ENCODE measurements at places on chromosomes 5 and 9. TPM values are rescaled to one million over a fixed set of nuclear protein-coding genes. Genes with fewer than 3 reads are reported as not detected.

DNA sequence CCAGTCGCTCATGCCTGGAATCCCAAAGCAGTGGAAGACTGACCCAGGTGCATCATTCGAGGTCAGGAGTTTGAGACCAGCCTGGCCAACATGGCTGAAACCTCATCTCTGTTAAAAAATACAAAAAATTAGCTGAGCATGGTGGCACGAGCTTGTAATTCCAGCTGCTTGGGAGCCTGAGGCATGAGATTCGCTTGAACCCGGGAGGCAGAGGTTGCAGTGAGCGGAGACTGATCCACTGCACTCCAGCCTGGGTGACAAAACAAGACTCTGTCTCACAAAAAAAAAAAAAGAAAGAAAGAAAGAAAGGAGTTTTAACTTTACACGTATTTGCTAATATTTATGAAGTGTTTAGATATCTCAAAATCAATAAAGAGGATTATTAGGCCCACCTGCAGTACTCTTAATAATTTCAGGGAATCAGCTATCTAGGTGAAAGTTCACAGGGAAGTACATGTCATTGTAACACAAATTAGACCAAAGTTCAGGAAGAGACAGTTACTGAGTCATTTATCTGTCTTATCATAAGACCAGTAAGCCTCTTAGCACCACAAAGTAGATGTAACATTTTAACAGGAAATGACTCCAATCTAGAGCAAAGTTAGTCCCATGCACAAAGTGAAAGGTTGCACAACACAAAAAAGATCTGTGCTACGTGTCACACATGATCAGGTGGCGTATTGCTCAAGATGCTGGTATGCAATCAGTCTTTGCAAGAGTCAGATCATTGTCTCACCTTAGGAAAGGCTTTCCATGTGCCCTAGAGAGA is 34.1 kb upstream of the PLIN2 start:
- peak; percentile 93 for DNase-seq

DNA sequence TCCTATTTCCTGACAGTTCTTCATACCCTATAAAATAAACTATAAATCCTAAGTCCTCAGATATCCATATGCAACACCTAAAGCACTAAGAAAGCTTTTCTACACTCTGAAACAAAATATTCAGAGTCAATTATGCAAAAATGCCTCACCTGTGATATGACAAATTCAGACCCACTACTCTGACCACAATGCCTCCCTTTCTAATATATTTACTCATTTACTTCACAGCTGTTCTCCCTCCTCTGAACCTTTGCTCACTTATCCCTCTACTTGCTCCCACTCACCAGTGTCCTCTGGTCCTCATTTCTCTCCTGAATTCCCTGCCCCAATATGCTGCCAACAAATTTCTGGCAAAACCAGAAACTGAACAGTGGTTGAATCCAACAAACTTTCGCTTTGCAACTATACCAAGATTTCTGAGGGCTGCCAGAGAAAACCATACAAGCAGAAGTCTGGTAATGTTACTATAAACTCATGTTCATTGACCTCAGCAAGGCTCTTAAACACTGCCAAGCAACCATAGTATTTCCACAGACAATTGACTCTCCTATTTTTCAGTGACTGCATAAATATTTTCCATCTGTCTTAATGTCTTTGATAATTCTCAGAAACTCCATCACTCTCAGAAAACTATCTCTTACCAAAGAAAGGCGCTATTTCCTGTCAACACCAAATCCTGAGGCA is 7.1 kb downstream of the CCNH start:
- no peak for DNase-seq

GRCh38 chr9:90007516-90008440 is 403.0 kb downstream of the GADD45G start:
- no peak for DNase-seq

GRCh38 chr5:139954022-139954421 is 89.1 kb downstream of the NRG2 start:
- DNase-seq: no peak

GRCh38 chr9:36346569-36346968 is 53.5 kb downstream of the RNF38 start:
- no peak for DNase-seq

GRCh38 chr5:139138809-139139208 is 59.4 kb downstream of the SIL1 start:
- no peak for DNase-seq

GRCh38 chr9:79408617-79409016 is 163.1 kb upstream of the TLE4 start:
- no peak for DNase-seq

- DNase-seq: peak; percentile 50
Observed at GRCh38 chr5:7886849-7887475, 18.0 kb downstream of the MTRR start.

DNA sequence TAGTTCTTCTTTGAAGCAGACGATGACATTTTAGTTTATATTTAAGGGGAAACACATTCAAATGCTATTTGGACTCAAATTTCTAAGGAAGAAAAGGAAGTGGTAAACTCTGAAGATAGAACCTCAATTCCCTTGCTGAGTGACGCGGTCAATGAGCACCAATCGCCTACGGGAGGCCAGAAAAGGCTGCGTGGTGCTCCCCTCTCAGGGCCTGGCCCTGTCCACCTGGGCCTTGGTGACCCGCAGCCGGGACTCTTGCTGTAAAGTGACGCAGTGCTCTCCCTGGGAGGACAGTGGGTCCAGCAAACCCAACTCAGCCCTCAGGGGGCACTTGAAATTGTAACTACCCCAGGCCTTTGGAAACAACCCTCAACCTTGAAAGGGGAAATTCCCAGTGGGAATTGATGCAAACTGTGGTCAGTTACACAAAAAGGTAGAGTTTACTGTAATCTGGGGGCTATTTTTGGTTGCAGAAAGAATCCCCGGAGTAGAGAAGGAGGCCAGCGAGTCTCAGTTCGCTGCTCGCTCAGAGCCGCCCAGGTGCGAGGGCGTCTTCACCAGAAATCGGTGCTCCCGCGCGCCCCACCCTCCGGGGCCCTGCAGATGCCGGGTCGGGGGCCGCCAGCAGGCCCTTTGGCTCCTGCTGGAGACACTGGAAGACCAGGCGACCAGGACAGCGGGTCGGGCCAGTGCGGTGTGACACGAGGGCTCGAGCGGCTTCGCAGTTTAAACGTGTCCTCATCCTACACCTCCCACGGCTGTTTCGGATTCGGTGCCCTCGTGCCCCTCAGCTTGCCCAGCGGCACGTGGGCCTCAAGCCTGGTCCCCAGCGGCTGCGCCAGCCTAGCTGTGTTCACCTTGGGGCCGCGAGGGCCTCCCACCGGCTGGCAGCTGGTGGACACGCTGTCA is 1.4 kb upstream of the ANKRD33B start:
- no peak for DNase-seq

- DNase-seq: no peak
Observed at GRCh38 chr5:180817893-180818674, 15.5 kb upstream of the MGAT1 start.

DNA sequence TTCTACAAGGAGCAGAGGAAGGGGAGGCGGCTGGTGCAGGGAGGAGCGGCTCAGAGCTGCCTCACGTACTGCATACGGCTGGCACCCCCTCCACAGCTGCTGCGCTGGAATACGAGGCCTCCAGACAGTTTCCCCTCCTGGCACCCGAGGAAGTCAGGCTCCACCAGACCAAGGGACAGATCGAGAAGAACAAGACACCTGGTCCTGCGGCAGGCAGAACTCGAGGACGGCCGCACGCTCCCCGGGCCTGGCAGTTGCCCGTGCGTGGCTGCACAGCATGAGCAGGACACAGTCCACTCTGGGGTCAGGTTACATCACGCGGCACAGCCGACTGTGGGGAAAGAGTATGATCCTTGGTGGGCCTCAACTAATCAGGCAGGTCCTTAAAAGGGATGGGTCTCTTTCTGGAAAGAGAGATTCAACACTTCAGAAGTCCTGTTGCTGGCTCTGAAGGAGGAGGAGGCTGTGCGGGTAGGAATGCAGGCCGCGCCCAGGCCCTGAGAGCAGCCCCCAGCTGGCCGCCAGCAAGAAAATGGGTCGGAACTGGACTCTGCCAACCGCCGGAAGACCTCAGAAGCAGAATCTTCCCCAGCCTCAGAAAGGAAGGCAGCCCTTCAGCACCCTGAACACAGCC is 11.6 kb downstream of the UBAC1 start:
- no peak for DNase-seq

DNA sequence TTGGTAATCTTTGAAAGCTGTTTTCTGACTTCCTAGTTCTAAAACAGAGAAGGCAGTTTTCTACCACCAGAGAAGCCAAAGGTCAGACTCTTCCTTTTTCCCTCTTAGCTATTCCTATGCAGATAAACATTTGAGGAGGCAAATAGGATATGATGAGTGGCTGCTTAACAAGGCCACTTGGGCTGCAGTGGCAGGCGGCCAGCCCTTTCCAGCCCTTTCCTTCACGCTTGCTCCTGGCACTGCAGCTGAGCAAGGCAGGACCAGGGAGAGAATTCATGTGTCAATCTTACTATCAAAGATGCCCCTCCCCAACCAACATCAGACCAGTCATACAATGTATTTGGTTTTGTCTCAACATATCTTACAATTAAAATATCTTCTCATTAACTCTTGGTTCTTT is 36.8 kb upstream of the RNF38 start:
- DNase-seq: no peak

GRCh38 chr5:180214870-180215770 is 6.1 kb upstream of the RASGEF1C start:
- no peak for DNase-seq

DNA sequence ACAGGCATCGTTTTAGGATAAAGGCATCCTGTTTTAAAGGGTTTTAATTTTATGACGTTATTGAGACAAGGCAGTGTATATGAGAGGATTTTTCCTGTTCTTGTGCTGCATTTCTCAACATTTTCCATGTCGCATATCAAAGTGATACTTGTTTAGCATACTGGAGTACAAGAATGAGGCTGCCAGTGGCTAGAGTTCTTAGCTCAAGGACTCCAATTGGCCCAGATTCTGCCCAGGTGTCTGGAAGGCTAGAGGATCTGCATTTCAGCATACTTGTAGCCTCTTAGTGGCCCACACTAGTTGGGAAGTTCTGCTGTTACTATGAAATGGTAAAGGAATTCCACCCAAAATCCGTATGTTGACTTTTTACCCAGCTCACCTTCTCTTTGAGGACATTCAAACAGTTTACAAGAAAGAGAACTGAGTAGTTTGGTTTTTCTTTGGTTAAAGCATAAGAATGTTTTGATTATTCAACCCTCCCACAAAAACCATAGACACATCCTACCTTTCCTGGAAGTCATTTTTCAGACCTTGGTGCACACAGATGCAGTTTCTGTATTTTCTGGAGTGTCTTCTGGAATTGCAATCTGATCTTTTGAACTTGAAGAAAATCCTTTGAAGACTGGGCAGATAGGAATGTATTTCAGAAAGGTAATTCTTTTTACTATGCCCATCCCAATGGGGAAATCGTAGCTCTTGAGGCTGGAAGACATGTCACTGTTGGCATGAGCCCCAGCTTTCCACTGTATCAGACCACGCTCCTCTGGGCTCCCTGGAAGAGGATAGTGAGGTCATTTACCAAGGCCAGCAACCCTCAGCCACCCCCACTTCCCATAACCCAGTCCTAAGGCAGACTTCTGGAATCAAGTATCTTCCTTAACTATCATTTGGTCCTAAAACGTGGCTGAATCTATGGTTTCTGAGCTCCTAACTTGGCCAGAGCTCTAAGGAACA is 11.3 kb downstream of the SLC23A1 start:
- DNase-seq: no peak

DNA sequence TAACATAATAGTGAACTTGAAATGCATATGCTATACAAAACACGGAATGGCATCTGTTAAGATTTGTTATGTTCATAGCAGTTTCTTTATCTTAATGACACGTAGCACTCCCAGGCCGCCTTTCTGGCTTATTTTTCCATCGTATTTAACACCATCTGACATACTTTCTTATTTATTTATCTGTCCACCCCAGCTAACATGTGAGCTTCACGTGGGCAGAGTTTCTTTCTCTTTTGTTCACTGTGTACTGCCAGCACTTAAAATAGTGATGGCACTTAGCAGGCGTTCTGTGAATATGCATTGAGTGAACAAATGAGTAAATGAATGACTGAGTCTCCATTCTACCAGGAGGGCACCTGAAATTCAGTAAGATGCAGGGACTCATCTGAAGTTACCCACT is 29.4 kb upstream of the SYNPO start:
- DNase-seq: no peak

- no peak for DNase-seq
Observed at GRCh38 chr5:127961763-127962145, 121.8 kb upstream of the SLC12A2 start.

DNA sequence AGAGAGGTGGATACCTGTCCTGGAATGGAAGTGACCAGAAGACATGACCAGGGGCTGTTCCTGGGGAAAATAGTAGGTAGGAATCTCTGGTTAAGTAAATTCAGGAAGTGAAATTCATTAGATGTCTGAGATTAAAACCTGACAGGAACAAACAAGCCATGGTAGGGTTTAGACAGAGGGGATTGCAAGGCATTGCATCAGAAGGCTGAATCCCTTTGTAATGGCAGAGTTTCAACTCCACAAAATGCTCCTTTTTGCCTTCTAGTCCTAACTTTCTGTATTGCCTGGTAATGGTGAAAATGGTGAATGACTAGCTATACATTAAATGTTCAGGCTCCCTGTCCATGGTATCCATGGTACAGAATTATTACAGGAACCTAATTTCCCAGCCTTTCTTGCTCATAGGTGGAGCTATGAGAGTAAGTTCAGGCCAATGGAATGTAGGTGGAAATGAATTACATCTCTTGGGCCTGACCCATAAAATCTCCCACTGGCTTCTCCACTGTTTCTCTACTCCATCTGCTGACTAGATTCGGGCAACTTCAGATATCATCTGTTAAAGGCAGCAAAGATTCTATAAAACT is 113.4 kb upstream of the CNTLN start:
- no peak for DNase-seq

- no peak for DNase-seq
Observed at GRCh38 chr5:175573493-175574269, 84.2 kb upstream of the HRH2 start.

DNA sequence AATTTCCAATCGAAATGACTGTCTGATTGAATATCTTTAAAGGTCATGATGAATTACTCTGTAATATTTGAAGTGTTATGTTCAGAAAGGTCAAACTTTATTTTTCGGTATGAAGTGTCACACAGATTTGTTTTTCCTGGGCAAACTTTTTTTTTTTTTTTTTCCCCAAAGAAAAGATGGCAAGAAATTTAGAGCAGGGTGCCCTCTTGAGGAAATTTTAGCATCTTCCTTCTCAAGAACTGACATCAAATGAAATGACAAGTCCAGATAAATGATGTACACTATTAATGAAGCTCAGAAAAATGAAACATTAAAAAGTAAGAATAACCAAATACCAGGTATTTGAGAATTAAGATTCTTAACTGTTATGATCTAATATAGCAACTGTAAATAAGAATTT is 123.6 kb downstream of the INVS start:
- peak; percentile 18 for DNase-seq

DNA sequence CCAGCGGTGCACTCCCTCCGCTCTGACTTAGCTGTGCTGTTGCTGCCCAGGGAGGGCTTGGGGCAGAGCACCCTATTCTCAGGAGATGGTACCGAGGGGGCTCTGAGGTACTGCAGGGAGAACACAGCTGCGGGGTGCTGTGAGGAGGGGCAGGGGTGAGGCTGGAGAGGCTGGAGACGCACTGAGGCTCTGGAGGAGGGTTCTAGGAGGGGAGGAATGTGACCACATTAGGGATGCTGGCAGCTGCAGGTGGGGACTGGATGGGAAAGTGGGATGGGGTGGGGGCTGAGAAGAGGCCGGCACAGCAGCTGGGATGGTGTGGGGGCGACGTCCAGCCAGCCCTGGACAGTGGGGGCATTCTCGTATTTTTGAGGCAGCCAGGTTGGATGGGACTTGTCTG is 20.9 kb downstream of the NCS1 start:
- DNase-seq: no peak

- no peak for DNase-seq
Observed at GRCh38 chr5:96671441-96671840, 9.3 kb downstream of the CAST start.

The PCDHGA8 gene
- 0.04 TPM for polyA plus RNA-seq

The SH3GL2 gene
- 0.03 TPM for polyA plus RNA-seq

The IL4 gene
- not detected for polyA plus RNA-seq
